Caco-2 (cell line): ENCODE measurements at places on chromosomes 4 and X. TPM values are rescaled to one million over a fixed set of nuclear protein-coding genes. Genes with fewer than 3 reads are reported as not detected.

GRCh38 chr4:10554694-10555093, 97.5 kb upstream of the ZNF518B start:
- no peaks in the 10 kb centered on the region for H3K27me3 ChIP-seq
- peak; percentile 70 for DNase-seq
- no peaks in the 10 kb centered on the region for H3K36me3 ChIP-seq
- H3K4me3 ChIP-seq = no peak overlapping the region
- no peaks in the 10 kb centered on the region for H3K4me1 ChIP-seq

GRCh38 chr4:105624530-105624929, 72.1 kb downstream of the ARHGEF38 start:
- no peak overlapping the region for H3K4me3 ChIP-seq
- H3K27ac ChIP-seq = no peak overlapping the region
- H3K27me3 ChIP-seq = no peaks in the 10 kb centered on the region
- no peak for DNase-seq
- no peaks in the 10 kb centered on the region for H3K36me3 ChIP-seq
- no peaks in the 10 kb centered on the region for H3K4me1 ChIP-seq

DNA sequence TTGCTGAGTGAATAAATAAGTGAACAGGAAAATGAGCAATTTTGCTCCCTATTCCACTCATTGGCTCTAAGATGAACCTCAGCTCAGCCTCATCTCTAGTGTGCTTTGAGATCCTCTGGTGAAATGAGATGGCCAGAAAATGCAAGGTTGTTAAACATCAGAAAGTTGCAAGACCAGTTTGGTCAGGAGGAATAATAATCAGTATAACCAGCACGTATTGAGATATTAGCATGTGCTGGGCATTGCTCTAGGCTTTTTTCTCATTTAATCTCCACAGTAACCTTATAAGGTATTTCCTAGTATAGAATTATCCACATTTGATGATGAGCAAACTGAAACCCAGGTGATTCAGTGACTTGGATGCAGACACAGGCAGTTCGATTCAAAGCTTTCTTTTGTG, 110.5 kb upstream of the PAK3 start:
- H3K27ac ChIP-seq = no peak overlapping the region
- no peaks in the 10 kb centered on the region for H3K4me1 ChIP-seq
- no peak for DNase-seq
- no peaks in the 10 kb centered on the region for H3K27me3 ChIP-seq
- H3K36me3 ChIP-seq = no peaks in the 10 kb centered on the region

GRCh38 chr4:148044912-148045352, 313.0 kb downstream of the ARHGAP10 start:
- H3K27ac ChIP-seq = no peak overlapping the region
- H3K36me3 ChIP-seq = no peaks in the 10 kb centered on the region
- DNase-seq = no peak
- no peak overlapping the region for H3K4me3 ChIP-seq
- no peaks in the 10 kb centered on the region for H3K27me3 ChIP-seq

DNA sequence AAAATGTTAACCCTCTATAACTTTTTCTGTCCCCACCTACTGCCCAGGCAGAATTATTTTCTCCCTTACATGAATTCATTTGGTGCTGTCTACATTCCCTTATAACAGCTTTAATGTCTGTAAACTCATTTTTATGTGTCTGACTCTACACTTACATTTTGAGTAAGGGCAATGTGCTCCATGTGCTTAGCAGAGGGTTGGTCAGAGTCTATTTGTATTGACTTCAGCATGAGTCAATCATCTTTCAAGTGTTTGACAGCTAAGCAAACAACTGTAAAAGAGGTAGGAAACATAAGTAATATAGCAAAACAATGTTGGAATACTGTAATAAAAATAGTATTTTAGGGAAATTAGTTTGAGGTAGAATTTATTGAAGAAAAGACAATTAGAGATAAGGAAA, 6.3 kb downstream of the IL15 start:
- no peak overlapping the region for H3K27ac ChIP-seq
- no peaks in the 10 kb centered on the region for H3K4me1 ChIP-seq
- no peaks in the 10 kb centered on the region for H3K27me3 ChIP-seq
- H3K4me3 ChIP-seq = no peak overlapping the region
- H3K36me3 ChIP-seq = no peaks in the 10 kb centered on the region

DNA sequence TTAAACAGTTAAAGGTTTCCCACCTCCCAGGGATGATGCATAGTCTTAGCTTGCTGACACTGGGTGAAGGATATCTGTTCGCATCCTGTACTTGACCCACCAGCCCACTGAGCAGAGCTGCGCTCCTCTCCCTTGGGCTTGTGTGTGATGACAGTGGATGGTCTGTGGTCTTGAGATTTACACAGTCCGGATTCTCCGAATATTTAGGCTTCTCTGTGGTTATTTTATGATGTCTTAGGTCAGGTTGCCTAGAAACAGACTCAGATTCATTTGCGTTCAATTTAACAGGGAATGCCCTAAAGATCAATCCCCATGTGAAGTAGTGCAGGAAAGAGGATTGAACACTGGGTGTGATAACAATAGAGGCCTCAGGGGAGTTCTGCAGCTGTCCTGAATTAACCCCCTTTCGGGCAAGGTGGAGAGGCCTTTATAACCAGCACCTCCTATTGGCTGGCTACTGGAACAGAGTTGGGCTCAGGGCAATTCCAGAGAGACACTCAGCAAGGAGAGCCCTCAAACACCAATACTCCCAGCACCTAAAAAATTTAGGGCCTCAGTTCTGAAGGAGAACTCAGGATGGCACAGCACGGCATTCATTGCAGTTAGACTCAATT, 653.2 kb upstream of the GALNT7 start:
- no peak overlapping the region for H3K27ac ChIP-seq
- no peaks in the 10 kb centered on the region for H3K4me1 ChIP-seq
- H3K36me3 ChIP-seq = no peaks in the 10 kb centered on the region
- H3K4me3 ChIP-seq = no peak overlapping the region
- no peak for DNase-seq

- H3K27me3 ChIP-seq = no peaks in the 10 kb centered on the region
- no peak overlapping the region for H3K4me3 ChIP-seq
- H3K36me3 ChIP-seq = no peaks in the 10 kb centered on the region
- H3K4me1 ChIP-seq = peaks cover 22% of the 10 kb centered on the region
These were observed 24.2 kb downstream of the ERVMER34-1 start for GRCh38 chr4:52726826-52727580.

The OPRPN gene
- not detected in 2 replicates for total RNA-seq

GRCh38 chr4:186144198-186144945, 39.9 kb downstream of the FAM149A start:
- H3K36me3 ChIP-seq = no peaks in the 10 kb centered on the region
- H3K27ac ChIP-seq = no peak overlapping the region
- DNase-seq = peak; percentile 48
- no peaks in the 10 kb centered on the region for H3K27me3 ChIP-seq
- 0 out of 2 replicates have a peak, but pooled peaks cover 4% of the 10 kb centered on the region for H3K4me1 ChIP-seq

The TLL1 gene
- total RNA-seq = 14.2 and 16.2 TPM in 2 replicates

DNA sequence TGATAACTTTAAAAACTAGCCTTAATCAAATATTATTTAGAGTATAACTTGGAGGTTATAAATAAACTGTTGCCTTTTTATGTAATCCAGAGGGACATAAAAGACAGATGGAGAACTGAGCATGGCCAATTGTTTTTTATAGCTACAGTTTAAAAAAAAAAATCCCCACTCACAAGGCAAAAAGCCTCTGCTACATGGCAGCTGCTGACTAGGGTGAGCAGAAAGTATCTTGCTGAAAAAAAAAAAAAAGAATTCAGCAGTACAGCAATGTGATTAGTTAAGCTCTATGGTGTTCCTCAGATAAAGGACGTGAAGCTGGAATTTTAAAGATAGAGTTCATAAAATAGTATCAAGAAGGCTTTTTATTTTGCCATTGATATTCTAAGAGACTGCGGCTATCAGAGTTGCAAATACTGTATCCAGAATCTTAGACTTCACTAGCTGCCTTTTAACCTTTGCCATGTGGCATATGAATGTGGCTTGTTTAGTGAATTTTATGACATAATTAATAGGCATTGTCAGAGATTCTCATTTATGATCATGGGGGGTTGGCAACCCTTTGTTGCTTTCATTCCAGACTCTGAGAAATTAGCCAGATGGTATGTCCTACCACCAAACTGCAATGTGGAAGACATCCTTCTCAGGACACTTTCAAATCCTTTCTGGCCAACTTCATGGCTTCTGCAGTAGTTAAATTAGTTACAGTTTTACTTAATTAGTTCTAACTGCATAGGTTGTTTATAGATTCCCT, 498.0 kb downstream of the STPG2 start:
- no peak overlapping the region for H3K27ac ChIP-seq
- H3K27me3 ChIP-seq = no peaks in the 10 kb centered on the region
- no peak for DNase-seq
- H3K4me1 ChIP-seq = no peaks in the 10 kb centered on the region
- no peaks in the 10 kb centered on the region for H3K36me3 ChIP-seq

DNA sequence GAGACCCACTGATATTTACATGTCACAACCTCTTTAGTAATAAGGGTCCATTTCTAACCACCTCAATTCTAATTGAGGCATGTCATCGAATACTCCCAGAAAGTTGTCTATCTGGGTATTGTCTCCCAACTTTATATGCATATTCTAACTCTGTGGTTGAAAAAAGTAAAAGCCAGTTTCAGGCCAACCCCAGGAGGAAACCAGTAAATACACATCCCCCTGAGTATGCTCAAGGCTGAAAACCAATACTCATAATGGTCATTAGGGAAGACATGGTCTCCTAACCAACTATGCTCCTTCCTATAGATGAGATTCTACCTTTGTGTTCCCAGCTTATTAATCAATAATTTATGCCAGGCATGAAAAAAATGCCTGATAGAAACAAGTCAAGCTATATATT, 96.6 kb downstream of the SH3KBP1 start:
- H3K27ac ChIP-seq = no peak overlapping the region
- H3K36me3 ChIP-seq = no peaks in the 10 kb centered on the region
- no peak overlapping the region for H3K4me3 ChIP-seq
- DNase-seq = no peak

The UGT2B17 gene
- total RNA-seq = 0.19 and 0.20 TPM in 2 replicates

The GASK1B gene
- 42.5 and 48.5 TPM in 2 replicates for total RNA-seq

DNA sequence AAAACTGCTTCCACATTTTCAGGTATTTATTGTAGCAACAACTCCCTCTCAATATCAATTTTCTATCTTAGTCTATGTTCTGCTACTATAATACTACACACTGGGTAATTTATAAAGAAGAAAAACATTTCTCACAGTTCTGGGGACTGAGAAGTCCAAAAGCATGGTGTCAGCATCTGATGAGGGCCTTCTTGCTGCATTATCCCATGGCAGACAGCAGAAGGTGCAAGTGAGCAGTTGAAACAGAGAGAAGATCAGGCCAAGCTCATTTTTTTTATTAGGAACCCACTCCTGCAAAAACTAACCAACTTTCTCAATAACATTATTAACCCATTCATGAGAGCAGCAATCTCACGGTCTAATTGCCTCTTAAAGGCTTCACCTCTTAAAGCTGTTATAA, 376.0 kb downstream of the RAB28 start:
- H3K36me3 ChIP-seq = no peaks in the 10 kb centered on the region
- H3K4me3 ChIP-seq = no peak overlapping the region
- no peak for DNase-seq
- no peaks in the 10 kb centered on the region for H3K4me1 ChIP-seq

DNA sequence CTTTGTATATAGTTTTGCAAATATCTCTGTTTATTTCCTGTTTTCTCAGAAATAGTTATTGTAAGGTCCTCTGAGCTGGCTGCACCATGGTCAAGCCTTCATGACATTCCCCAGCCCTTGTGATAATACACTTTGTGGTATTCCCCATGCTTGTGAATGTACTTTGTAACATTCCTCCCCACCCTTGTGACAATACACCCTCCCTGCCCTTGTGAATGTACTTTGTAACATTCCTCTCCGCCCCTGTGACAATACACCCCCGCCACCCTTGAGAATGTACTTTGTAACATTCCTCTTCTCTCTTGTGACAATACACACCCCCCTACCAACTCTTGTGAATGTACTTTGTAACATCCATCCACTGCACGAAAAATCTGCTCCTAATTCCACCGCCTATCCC, 530.7 kb downstream of the CENPC start:
- no peaks in the 10 kb centered on the region for H3K27me3 ChIP-seq
- H3K27ac ChIP-seq = peak overlapping the region; percentile 62
- DNase-seq = peak; percentile 81
- peaks cover 31% of the 10 kb centered on the region for H3K4me1 ChIP-seq

DNA sequence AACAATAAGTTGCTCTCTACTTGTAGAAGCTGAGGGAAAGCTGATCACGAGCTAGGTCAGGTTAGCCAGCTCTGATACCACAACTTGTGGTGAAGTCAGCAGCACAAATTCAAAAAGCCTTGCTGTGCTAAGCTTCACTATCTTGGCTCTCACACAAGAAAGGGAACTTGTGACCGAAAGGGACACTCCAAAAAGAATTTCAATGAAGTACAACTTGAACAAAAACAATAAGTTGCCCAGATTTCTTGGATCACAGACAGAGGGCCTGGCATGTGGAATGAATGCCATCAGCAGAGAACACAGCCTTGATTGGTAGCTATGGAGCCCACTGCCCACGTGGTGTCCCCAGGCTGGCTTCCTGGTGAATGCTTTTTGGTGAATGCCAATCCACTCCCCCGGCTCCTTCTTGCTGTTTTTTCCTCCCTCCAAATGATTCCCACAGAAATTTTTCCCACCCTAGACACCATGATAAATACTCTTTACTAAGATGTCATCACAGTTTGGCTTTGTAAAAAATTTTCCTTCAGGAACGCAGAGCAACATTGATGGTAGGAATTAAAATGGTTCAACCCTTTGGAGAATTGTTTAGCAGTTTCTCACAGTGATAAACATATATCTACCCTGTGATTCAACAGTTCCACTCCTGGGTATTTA, 82.6 kb downstream of the ANXA3 start:
- no peak for DNase-seq
- H3K4me1 ChIP-seq = peaks cover 28% of the 10 kb centered on the region
- no peak overlapping the region for H3K4me3 ChIP-seq
- H3K36me3 ChIP-seq = peaks cover 1% of the 10 kb centered on the region; the same call in 1 of the 2 replicates
- H3K27ac ChIP-seq = no peak overlapping the region

DNA sequence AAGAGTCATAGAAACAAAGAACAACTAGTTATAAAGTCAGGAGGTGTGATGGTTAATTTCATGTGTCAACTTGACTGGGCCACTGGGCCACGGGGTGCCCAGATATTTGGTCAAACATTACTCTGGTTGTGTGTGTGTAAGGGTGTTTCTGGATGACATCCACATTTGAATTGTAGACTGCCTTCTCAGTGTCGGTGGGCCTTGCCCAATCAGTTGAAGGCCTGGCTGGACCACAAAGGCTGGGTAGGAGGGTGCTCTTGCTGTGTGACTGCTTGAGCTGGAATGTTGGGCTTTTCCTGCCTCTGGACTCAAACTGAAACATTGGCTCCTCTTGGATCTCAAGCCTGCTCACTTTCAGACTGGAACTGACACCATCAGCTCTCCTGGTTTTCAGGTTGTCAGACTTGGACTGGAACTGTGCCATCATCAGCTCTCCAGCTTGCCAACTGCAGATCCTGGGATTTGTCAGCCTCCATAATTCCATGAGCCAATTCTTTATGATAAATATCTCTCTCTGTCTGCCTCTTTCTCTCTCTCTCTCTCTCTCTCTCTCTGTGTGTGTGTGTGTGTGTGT, 41.4 kb downstream of the CLDN34 start:
- peaks cover 37% of the 10 kb centered on the region for H3K4me1 ChIP-seq
- no peak for DNase-seq
- no peaks in the 10 kb centered on the region for H3K36me3 ChIP-seq
- H3K27me3 ChIP-seq = no peaks in the 10 kb centered on the region
